Activated CD4-positive, alpha-beta T cell treated with anti-CD3 and anti-CD28 coated beads, Interleukin-2, amount 10 ng/mL, durations not matched to agents 7 days and 5 days (primary cell): ENCODE measurements at places on chromosomes 5 and 9.

- no peak for DNase-seq
These were observed 334.7 kb downstream of the ACTL7B start for GRCh38 chr9:108521063-108521590.

GRCh38 chr5:9497347-9497746 is 48.5 kb downstream of the SEMA5A start:
- no peak for DNase-seq

DNA sequence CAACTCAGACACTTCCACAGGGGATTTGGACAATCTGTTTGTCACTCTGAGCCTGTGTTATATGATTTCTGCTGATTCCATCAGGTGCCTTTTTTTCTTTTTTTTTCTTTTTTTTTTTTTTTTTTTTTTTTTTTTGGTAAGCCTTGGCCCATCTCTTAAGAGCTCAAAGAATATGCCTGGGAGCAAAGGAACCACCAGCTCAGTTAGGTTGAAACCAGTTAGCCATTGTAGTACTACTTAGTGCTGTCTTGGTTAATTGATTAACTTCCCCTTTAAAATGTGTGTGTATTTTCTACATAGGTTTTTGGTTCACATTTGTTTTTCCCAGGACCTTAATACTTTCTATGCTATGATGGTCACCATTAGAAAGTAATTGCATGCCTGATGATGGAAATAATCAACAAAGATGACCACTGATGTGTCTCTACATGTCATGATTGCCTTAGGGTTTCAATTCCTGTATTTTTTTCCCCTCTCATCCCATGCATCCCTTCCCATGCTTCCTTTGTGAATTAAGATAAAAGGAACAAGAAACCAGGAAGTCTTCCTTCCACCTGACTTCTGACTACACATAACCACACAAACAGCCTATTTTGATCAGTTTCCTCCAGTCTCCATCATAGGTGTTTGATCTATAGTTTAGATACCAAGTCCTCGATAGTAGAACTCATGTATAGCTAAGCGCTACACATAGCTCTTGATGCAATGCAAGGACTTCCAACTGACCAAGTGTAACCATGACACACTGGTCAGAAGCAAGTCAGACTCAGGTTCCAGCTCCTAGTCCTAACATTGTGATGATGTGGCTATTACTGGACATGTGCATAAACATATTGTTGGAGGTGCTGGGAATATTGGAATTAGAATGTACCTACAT is 306.1 kb downstream of the EFNA5 start:
- DNase-seq: no peak

- no peak for DNase-seq
These were observed 23.4 kb upstream of the FUBP3 start for GRCh38 chr9:130555968-130556367.

DNA sequence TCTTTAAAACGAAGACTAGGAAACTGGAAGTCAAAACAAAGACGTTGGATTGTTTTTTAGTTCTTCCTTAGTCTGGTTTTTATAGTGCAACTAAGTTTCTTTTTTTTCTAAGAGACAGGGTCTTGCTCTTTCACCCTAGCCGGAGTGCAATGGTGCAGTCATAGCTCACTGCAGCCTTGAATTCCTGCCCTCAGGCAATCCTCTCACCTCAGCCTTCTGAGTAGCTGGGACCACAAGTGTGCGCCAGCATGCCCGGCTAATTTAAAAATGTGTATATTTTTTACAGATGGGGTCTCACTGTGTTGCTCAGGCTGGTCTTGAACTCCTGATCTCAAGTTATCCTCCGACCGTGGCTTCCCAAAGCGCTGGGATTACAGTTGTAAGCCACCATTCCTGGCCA is 27.6 kb downstream of the ZFYVE16 start:
- DNase-seq: no peak

DNA sequence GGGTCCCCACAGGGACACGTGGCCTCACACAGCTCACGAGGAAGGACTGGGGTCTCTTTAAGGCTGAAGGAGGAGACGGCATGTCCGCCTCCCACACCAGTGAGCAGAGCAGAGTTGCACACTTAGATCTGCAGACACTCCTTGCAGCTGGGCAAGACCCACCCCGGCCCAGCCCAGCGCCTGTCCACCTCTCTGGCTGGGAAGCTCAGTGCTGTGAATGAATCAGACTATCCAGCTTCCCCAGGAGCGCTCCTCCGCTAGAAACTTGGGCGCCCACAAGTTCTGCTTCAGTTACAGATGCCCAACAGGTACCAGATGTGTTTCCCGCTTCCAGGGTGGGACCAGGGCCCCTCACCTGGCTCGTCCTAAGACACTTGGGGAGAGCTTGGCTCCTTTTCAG is 78.9 kb downstream of the NSUN2 start:
- no peak for DNase-seq

- no peak for DNase-seq
These were observed 597.0 kb downstream of the PSAT1 start for GRCh38 chr9:78893774-78894401.

DNA sequence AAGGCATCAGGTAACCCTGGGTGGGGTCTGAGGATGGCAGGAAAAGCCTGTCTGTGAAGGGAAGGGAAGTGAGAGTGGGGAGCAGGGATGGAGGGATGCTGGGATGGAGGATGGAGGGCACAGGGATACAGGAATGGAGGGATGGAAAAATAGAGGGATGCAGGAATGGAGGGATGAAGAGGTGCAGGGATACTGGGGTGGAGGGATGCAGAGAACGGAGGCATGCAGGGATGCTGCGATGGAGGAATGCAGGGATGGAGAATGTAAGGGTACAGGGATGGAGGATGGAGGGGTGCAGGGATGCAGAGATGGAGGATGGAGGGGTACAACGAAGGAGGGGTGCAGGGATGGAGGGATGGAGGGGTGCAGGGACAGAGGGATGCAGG is 9.1 kb downstream of the PTGES2 start:
- DNase-seq: no peak

GRCh38 chr9:134174073-134174449 is 9.7 kb upstream of the RNU6ATAC start:
- DNase-seq: no peak

GRCh38 chr5:7717691-7718090 is 133.2 kb downstream of the CFAP90 start:
- DNase-seq: no peak

- DNase-seq: no peak
These were observed 26.2 kb upstream of the TNIP1 start for GRCh38 chr5:151107084-151107483.

DNA sequence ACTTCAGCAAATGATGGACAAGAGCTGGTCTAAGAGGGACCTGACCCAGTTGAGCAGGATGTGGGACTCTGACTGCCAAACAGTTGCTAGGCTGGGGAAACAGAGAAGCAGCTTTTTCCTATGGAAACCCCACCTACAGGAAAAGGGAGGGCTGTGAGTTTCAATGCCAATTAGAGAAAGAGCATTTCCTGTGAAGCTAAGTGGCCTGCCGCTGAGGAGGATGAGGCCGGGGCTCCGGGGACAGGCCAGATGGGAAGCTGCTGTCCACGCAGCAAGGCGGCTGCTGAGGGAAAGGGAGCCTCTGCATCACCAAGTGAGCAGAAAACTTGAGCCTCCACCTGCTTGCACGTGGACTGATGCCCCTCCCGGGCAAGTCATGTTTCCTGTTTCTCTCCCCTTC is at the start of gene PCDH12:
PCDH12 (minus strand) TSS at position 90 of the 400 bp plus-strand sequence. CDS start 351 bp downstream, outside the sequence.
- DNase-seq: peak; percentile 35

DNA sequence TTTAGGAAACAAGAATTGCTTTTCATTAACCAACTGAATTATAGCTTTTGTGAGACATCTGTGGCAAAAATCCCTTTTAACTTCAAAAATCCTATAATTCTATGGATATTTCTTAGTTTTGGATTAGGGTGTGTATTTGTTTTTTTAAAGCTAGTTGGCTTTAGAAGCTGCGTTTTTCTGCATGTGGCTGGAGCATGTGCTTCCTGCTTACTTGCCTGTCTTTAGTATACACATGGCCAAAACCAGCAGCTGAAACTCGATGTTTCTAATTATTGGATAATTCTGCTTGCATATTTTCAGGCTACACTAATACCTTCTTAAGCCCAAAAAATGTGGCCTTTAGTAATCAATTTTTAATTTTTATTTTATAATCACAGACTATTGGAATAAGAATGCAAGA is 8.9 kb downstream of the RECK start:
- DNase-seq: no peak

- no peak for DNase-seq
These were observed 103.3 kb upstream of the LHFPL2 start for GRCh38 chr5:78751872-78752271.

- no peak for DNase-seq
These were observed 32.9 kb downstream of the SLIT3 start for GRCh38 chr5:169268019-169268418.

DNA sequence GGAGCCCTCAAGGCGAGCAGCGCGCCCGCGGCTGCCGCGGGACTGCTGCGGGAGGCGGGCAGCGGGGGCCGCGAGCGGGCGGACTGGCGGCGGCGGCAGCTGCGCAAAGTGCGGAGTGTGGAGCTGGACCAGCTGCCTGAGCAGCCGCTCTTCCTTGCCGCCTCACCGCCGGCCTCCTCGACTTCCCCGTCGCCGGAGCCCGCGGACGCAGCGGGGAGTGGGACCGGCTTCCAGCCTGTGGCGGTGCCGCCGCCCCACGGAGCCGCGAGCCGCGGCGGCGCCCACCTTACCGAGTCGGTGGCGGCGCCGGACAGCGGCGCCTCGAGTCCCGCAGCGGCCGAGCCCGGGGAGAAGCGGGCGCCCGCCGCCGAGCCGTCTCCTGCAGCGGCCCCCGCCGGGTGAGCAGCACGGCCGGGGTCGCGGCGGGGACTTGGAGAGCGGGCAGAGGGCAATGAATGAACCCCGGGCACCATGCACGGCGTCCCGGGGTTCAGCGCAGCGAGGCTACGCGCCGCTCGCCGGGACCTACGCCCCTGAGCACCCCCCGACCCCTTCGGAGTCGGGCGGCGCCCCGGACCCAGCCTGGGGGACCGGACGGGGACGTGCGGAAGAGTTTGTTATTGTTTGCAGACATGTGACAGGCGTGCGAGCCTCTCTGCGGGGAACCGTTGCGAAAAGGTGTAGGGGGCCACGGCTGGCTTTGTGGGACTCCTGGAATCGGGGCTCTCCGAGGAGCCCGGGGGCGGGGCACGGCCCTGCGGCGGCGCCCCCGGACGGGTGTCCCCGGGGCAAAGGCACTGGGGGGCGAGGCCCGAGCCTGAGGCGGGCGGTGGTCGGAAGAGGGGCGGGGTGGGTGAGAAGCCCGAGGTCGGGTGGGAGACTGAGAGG is 553 bp downstream of the MAP3K1 start:
- DNase-seq: peak; percentile 55

GRCh38 chr5:73522989-73523388 is 24.7 kb downstream of the BTF3 start:
- DNase-seq: no peak

DNA sequence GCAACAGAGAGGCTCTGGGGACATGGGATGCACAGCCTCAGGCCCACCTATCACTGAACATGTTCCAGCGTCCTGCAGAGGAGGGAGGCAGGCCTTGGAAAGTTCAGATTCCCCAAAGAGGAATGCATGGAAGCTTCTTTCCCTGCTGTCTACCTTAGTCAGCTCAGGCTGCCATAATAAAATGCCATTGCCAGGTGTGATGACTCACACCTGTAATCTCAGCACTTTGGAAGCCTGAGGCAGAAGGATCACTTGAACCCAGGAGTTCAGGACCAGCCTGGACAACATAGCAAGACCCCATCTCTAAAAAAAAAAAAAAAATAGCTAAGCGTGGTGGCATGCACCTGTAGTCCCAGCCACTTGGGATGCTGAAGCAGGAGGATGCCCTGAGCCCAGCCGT is 24.5 kb upstream of the TOR1B start:
- DNase-seq: no peak

GRCh38 chr5:97121848-97122247 is 20.6 kb downstream of the LIX1 start:
- DNase-seq: no peak

- no peak for DNase-seq
These were observed 64.5 kb downstream of the MFAP3 start for GRCh38 chr5:154103233-154103632.
